ENCODE measurements at places on chromosomes 1 and 21.

DNA sequence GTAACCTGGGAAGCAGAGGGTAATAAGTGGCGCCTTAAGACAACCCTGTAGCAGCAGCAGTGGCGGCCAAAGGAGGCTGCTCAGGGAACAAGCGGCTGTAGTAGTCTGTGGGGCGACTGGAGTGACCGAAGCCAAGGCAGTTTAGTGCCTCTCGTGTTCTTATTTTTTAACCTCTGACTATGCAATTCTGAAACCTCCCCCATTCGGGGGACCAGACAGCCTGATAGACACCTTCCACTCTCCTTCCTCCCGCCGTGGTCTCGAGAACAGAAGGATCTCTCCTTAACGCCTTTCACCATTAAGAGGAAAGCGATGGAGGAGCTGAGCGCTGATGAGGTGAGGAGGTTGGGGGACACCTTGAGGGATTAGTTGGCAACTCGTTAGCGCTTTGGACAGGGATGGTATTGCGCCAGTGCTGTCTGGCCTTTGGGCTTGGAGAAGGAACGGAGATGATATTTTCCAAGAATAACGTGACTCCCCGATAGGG, 644 bp downstream of the UBE4B start:
- no peak for DNase-seq

- no peak for DNase-seq
Observed at GRCh38 chr1:171081314-171081753, 9.4 kb upstream of the FMO3 start.

GRCh38 chr21:15508554-15508953, 221.2 kb upstream of the USP25 start:
- no peak for DNase-seq

- no peak for DNase-seq
Observed at GRCh38 chr1:234494049-234494448, 15.1 kb upstream of the TARBP1 start.

GRCh38 chr1:36769886-36770830, 264.2 kb downstream of the GRIK3 start:
- no peak for DNase-seq

DNA sequence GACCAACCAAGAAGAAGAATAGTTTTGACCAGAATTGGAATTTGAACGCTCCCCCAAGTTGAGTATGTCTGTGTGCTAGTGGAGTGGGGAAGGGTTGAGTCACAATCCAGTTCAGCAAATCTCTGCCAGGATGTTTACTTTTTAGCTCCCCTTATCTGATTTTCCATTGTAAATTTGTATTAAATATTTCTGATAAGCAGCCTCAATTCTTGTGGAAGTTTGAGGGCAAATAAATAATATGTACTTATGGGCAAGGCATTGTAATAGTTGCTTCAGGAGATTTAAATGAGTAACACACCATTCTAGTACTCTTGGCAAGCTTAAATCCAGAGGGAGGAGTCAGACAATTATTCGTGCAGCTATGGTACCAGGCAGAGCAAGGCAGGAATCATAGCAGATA, 14.4 kb downstream of the CXADR start:
- no peak for DNase-seq

DNA sequence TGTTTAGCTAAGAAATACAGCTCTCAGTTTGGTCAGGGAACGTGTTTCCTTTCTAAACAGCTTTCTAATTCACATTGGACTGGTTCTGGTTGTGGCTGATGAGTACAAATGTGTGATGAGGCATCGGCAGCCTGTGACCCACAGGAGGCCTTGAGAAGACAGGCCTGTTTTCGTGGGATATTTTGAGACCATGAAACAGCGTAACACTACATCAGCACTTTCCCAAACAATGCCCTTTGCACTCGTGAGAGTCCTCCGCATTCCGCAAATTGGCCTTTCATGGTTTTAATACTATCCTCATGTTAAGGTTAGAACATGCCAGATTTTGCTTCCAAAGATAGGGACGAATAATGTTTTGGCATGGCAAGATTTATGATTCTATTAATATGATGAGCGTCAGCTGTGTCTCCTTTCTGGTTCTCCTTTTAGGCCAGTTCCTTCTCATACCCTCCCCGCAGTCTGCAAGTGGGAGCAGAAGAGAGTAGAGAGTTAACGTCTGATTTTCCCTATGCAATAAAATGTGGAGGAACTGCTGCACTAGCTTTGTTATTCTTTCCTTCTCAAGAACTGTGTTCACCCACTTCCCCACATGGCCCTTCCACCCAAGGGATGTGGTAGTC, 84.3 kb upstream of the L1TD1 start:
- no peak for DNase-seq

DNA sequence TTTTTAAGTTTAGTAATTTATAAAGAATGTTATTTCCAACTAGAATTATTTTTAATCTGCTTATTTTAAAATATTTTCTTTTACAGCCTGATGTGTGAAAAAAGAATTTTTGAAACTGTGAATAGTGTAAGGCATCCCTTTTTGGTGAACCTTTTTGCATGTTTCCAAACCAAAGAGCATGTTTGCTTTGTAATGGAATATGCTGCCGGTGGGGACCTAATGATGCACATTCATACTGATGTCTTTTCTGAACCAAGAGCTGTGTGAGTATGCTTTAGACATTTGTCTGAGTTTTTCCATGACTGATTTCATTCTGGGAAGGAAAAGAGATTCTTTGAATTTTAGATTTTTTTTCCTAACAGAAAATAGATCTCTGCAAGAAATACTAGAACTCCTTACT, 77.9 kb downstream of the GTF2B start:
- no peak for DNase-seq

GRCh38 chr21:33238146-33238545, 8.4 kb downstream of the IFNAR2 start:
- no peak for DNase-seq

- DNase-seq = no peak
Observed at GRCh38 chr1:10046356-10047085, 13.8 kb downstream of the UBE4B start.

DNA sequence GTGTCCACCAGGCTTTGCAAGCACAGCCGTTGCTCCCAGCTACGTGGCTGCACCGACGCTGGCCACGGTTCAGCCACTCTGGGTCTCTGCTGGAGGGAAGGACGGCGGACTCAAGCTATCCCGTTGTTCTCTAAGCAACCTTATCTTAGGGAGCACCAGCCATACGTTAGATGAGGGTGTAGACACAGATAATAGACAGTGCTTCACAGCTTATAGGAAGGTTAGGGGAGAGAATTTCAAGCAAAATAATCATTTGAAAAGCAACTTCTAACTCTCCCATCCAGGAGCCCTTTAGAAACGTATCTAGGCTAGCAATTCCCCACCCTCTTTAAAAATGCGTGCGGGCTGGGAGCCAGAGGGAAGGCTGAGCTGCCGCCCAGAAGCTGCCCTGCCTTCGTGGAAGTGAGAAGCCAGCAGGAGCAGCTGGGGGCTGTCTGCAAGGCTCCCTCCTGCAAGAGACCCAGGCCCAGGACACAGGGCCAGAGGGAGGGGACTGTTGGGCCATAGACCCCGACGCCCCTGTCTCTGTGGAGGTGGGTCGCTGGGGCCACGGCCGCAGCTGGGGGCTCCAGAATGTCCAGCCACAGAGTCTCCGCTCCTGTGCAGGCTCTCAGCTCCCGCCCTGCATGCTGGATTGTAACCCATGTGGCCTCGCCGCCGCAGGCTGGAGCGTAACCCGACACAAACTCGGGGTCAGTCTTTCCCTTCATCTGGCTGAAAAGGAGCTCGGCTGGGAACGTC, 31.2 kb upstream of the COL6A2 start:
- DNase-seq = no peak

DNA sequence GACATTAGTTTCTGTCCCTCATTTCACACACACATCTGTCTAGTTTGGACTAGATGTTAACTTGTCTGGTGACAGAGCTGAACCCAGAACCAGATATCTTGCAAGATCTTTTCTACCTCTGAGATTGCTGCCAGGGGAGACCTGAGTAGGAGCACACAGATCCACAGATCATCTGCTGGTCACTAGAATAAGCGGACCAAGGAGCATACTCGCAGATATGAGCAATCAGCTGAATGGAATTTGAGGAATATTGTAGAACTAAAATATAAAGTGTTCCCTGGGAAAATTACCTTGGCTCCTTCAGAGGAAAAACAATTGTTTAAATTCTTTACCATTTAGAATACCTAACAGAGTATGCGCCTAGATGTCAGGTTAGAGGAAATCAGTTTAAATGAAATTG, 90.7 kb downstream of the TNFSF18 start:
- DNase-seq = no peak

GRCh38 chr1:16967095-16967575, 13.3 kb downstream of the MFAP2 start:
- no peak for DNase-seq

GRCh38 chr1:30524840-30525617, 198.4 kb downstream of the MATN1 start:
- no peak for DNase-seq

- peak; percentile 52 for DNase-seq
Observed at GRCh38 chr1:37556712-37557196, at the start of gene DNALI1. Gene DNALI1, plus strand, starts transcription at chr1:37556940. Its CDS starts 55 bp downstream, at chr1:37556995.

DNA sequence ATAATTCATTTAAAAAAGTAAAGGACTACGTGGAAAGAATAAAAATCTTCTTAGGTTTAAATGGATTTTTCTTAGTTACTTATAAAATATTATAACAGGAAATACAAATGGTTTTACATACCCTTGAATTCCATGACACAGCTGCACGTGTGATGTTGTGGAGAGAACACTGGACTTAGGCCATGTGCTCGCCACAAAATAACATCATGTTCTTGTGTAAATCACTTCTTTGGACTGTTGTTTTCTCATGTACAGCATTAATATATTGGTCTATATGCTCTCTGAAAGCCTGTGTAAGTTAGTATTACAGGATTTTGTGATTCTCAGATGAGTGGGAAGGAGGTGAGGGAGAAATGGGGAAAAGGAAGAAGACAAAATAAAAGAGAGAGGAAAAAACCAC, 228.2 kb downstream of the DNM3 start:
- DNase-seq = no peak
